ENCODE measurements at places on chromosomes 6 and 20.

DNA sequence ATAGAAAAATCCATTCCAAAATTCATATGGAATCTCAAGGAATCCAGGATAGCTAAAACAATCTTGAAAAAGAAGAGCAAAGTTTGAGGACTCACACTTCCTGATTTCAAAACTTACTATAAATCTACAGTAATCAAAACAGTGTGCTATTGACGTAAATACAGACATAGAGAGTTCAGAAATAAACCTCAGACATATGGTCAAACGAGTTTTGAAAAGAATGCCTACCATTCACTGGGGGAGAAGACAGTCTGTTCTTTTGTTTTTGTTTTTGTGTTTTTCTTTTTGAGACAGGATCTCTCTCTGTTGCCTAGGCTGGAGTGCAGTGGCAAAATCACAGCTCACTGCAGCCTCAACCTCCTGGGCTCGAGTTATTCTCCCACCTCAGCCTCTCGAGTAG is 25.3 kb upstream of the PROKR2 start:
- no peak for DNase-seq

GRCh38 chr6:38460186-38460585 is 179.5 kb downstream of the BTBD9 start:
- no peak for DNase-seq

GRCh38 chr6:64233746-64234145 is 598.1 kb downstream of the PHF3 start:
- DNase-seq = no peak

GRCh38 chr6:162234631-162235030 is 492.9 kb downstream of the PRKN start:
- DNase-seq = no peak

DNA sequence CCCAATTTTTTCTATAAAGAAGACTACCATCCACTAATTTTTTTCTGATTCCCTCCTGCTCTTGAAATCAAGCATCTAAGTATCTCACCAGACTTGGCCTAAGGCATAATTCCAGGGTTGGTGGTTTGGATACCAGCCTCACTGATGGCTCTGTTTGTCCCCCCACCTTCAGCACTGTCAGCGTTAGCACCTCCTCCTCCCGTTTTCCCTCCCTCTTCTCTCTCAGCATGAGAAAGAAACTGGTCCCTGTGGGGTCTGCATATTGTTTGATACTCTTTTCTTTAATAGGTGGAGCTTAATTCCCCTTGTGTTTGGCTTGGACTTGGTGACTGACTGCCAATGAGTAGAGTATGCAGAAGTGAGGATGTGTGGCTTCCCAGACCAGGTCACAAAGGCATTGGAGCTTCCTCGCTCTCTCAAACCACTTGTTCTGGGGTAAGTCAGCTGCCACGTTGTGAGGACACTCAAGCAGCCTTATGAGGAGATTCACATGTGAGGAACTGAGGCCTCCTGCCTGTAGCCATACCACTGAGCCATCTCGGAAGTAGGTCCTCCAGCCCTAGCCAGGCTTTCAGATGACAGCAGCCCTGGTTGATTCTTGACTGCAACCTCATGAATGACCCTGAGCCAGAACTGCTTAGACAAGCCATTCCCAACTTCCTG is 65.2 kb downstream of the RIOK1 start:
- DNase-seq = no peak
